Anterior cingulate cortex (tissue), 58 donors: ENCODE measurements at places on chromosomes 5 and 9.

- no peak for DNase-seq
Observed at GRCh38 chr9:82606492-82607382, 456.2 kb downstream of the RASEF start.

DNA sequence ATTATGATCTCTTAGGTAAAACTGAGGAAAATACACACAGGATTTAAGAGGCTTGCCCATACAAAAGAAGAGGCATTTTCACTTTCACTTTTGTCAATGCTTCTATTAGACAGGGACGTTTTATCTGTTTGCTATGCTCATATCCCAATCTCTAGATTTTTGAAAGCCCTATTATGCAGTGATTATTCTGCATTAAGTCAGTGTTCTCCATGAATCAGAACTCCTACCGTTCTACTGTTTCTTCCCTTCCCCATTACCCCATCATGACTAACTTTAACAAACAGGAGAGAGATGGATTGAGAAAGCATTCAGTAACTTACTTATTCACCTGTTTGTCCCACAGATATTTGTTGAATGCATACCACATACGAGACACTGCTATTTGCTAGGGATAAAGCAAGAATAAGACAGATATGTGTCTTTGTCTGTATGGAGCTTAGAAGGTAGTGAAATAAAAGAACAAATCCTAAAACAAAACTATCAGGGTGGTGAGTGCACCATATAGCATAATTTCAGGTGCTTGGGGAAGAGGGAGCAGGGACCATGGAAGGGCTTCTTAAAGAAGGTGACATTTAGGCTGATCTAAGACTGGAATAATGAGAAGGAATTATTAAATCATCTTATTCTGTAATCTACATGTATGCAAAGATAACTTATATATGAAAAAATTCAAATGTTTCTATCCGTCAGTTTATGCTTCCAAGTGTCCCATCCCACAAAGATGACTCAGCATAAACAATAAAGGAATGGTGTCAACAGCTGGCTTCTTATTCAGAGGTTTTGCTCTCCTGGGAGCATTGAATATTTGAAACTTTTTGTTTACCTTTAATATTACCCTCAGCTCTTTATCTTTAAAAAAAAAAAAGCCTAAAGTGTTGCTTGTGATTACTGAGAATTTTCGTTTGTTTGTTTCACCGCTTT, 328.1 kb downstream of the HINT1 start:
- DNase-seq: no peak

DNA sequence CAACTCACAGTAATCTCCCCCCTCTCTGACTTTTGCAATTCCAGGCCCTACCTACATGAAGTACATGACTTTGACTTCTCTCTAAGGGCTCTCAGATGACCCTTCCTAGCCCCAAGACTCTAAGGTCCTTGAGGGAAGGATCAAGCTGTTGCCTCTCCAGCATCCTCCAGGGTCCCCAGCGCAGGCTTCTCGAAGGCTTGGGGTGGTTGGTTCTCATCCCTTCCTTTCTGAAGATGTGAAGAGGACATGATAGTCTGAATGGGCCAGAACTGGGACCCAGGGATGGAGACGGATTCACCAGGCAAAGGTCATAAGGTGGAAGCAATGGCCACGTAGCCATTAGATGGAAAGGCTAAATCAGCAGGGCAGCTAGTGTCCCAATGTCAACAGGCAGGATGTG, 86.8 kb downstream of the NRG2 start:
- DNase-seq: no peak

DNA sequence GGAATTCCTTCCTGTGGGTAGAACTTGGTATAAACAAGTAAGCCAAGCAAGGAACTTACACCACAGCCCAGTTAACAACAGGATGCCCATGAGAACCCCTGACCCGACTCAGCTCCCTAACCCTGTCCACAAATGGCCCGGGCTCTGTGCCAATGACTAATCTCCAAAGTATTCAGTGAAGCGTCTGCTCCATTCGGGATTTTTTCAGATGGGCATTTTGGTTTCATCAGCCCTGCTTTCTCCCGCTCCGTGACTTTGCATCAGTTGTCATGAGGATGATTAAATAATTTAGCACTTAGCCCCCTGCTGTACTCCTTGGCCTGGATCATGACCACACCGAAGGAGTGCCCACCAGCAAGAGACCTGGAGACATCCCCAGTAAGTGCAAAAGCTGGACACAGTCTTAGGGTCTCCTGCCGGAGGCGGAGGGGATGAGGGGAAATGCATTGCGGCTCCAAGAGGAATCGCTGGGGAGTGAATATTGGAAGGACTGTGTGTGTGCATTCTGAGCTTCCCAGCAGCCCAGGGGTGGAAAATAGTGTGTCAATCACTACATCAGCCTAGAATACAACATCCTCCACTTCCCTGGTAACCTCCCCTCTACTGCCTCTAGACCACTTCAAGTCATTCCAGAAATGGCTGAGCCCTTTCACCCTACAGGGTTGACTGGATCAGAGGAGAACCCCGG, 41.4 kb upstream of the DNAH5 start:
- DNase-seq: no peak

DNA sequence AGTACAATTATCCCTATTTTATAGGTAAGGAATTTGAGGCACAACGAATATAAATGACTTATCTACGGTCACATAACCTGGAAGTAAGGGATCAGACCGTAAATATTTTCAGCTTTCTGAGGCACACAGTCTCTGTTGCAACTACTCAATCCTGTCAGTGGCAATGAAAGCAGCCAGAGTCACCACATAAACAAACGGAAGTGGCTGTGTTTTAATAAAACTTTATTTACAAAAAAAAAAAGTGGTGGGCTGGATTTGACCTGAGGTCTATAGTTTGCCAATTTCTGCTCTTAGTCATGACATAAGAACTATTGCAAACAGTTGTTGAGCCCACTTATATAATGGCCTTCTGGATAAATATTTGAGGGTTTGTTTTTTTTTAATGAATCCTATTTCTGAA, 29.6 kb downstream of the ZNF366 start:
- no peak for DNase-seq

DNA sequence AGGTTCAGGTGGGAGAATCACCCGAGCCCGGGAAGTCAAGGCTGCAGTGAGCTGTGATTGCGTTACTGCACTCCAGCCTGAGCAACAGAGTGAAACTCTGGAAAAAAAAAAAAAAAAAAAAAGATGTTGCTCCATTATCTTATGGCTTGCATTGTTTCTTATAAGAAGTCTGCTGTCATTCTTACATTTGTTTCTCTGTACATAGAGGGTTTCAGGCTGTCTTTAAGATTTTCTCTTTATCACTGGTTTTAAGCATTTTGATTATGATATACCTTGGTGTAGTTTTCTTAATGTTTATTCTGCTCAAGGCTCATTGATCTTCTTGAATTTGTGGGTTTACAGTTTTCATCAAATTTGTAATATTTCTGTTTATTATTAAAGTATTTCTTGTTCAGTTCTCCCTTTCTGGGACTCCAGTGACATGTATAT, 35.2 kb downstream of the MVB12B start:
- DNase-seq: no peak

GRCh38 chr9:32378496-32378895, 5.9 kb upstream of the ACO1 start:
- DNase-seq: peak; percentile 9
